ENCODE measurements at places on chromosomes 3 and 15. TPM values are rescaled to one million over a fixed set of nuclear protein-coding genes. Genes with fewer than 3 reads are reported as not detected.

DNA sequence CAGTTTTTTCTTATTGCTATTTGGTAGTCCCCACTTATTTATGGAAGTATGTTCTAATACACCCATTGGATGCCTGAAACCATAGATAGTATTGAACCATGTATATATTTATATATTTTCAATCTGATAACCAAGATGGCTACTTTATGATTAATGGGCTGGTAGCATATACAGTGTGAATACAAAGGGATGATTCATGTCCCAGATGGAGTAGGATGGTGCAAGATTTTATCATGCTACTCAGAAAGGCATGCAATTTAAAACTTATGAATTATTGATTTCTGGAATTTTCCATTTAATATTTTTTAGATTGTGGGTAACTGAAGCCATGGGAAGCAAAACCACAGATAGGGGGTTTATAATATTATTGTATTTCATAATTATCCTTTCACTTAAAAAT lies 35.2 kb downstream of the AP4E1 start:
- DNase-seq: no peak

- DNase-seq: no peak
Measured at GRCh38 chr15:50977162-50977561, 68.7 kb downstream of the AP4E1 start.

DNA sequence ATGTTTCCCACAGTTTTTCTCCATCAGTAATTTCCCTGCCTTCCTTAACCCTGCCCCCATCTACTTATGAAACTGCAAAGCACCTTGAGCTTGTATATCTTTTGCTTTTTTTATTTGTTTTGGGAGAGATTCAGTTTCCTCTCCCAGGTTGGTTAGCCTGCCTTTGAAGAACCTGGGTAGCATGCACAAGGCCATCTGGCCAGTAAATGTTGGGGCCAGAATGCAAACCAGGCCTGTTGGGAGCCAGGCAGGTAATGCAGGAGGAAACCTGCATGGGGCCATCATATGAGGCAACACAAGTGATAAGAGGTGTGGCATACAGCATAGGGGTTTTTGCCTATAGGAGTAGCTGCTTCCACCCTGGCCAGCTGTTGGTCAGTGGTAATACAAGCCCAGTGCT lies 17.7 kb downstream of the SYNPR start:
- no peak for DNase-seq

DNA sequence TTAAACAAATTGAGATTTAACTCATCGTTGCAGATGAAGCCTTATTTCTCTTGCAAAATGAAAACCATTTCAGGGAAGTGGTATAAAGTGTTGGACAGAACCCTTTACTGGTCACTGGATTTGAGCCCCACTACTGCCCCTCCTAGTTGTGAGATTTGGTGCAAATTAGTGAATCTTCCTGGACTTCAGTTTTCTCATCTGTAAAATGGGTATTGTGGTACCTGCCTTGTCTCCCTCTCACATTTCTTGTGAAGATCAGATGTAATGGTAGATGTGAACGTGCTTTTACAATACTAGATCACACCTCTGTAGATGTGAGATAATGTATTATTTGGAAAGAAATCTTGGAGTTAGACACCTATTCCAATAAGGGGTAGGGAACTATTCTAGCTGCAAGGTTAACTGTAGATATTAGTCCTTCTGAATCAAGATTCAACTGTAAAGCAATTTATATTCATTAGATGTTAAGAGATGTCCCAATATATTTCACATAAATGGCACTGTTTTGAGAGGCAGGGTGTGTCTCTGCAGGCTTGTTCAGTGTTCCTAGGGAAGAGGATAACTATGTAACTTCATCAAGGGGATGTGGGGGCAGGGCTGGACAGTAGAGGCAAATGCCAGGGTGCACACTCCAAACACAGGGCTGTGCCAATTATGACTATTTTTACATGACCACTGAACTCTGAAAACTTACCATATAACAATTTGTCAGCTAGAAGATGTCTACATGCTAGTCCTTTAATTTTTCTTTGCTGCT lies 112.4 kb upstream of the PFN2 start:
- DNase-seq: no peak

DNA sequence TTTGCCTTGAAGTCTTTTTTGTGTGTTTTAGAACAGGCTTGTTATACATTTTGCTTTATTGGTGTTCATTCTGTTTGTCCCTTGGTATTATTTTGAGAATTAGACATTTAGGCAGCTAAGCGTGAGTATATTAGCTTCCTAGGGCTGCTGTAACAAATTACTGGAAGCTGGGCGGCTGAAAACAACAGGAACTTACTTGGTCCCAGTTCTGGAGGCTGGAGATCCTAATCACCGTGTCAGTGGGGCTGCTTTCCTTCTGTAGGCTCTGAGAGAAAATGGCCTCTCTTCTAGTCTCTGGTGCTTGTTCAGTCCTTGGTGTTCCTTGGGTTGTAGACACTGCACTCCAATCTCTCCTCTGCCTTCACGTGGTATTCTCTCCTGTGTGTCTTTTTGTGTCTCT lies 142.3 kb downstream of the KLHL25 start:
- DNase-seq: no peak

- no peak for DNase-seq
Measured at GRCh38 chr15:80614711-80615360, 80.3 kb upstream of the ABHD17C start.

CTXN2 gene
- total RNA-seq: 0.25 TPM

RARRES1 gene
- total RNA-seq: 51.9 TPM

ANKRD28 gene
- total RNA-seq: 44.0 TPM

Measured in mesothelial cell of epicardium (in vitro differentiated cells).